Activated CD4-positive, CD25-positive, alpha-beta regulatory T cell (primary cell): ENCODE measurements at places on chromosomes 6 and 20.
A peak's percentile ranks its signal among the peaks of the same experiment; 100 is the strongest.

DNA sequence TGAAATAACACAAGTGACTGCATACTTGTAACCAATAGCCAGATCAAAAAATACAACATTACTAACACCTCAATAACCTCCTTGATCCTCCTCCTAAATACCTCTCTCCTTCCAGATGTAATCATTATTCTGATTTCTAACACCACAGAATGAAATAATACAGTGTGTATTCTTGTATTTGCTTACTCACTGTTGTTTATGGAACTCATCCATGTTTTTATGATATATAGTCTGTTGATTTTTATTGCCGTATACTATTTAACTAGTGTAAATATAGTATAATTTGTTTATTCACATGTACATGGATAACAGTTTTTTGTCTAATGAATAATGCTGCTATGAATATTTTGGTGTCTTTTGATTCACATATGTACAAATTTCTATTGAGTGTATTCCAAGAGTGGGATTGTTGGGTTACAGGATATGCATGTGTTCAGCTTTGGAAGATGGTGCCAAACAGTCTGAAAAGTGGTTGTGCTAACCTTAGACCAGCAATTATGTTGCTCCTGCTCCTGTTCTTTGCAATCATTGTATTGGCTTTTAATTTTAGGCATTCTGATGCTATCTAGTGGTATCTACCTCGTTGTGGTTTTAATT is 11.5 kb downstream of the TTK start:
- DNase-seq, result no peak

DNA sequence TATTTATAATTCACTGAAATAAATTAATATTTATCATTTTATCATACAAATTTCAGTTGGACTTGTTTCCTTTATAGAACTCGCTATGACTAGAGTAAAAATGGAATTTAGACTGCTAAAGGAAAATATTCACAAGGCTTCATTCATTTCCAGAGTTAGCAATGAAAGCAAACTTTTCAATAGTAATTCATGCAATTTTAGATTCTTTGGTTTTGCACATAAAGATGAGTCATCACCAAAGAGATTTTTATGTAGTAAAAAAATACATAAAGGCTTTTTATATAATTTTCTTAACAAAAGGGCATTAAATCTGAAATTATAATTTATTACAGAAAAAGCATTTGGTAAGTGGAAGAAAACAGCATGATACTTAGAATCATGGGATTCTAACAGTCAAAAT is 37.2 kb upstream of the STXBP5 start:
- no peak for DNase-seq

- no peak for DNase-seq
Observed at GRCh38 chr6:164502833-164503232, 806.6 kb downstream of the C6orf118 start.

DNA sequence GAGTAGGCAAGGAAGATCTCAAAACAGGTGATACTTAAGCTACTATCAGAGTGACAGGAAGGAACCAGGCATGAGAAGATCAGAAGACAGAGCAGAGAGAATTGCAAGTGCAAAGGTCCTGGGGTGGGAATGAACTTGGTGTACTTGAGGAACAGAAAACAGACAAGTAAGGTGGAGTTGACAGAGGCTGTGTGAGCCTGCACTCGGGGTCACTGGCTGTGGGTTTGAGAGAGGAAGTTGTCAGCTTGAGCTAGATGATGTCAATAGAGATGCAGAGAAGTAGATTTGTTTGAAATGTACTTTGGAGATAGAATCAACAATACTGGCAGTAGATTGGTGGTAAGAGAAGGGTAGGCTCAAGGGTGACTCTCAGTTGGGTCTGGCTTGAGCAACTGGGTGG is 209.5 kb downstream of the CLIC5 start:
- DNase-seq, result no peak

- peak; percentile 63 for DNase-seq
Observed at GRCh38 chr6:36759148-36759759, 61.6 kb downstream of the RAB44 start.

GRCh38 chr20:19737025-19737424 is 21.0 kb upstream of the RIN2 start:
- no peak for DNase-seq

DNA sequence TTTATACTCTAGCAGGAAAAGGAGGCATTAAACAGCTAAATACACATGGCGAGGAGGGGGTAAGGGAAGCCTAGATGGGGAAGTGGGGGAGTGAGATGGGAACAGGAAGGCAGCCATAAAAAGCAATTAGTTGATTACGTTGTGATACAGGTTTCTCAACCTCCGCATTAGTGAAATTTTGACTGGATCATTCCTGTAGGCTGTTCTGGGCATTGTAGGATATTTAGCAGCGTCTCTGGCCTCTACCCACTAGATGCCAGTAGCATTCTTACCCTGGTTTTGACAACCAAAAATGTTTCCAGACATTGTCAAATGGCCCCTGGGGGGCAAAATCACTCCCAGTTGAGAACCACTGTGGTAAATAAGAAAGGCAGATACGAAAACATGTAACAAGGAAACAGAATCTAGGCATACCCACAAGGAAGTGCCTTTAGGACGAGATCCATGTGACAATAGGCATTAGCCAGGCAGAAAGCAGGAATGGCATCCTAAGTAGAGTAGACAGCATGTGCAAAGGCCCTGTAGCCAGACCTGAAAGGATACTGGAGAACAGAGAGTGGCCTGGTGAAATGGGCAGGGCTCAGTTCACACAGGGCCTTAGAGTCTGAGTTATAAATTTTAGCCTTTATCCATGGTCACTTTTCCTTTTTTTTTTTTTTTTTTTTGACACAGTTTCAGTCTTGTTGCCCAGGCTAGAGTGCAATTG is 25.8 kb upstream of the PTPN1 start:
- DNase-seq, result no peak

DNA sequence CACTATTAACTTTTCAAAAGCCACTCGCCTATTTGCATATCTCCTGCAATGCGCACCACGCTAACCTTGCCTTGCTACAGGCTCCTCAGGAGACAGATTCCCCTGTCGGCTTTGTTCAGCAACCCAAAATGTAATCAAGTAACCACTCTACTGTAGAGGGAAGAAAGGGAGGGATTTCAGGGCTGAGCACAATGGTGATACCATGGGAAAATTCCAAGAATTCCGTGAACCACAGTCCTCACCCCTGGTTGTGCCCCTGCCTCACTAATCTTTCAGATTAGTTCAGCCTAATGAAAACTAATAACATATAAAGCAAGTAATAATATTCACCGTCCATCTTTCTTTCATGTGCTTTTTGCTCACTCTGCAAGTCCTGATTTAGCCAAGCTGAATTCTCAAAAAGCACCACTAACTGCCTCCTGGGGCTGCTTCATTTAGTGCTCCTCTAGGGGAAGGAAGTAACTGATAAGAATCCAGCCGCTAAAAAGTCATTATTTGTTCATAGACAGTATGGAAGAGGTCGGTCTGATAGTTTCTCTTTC is 6.6 kb downstream of the CITED2 start:
- DNase-seq, result no peak

DNA sequence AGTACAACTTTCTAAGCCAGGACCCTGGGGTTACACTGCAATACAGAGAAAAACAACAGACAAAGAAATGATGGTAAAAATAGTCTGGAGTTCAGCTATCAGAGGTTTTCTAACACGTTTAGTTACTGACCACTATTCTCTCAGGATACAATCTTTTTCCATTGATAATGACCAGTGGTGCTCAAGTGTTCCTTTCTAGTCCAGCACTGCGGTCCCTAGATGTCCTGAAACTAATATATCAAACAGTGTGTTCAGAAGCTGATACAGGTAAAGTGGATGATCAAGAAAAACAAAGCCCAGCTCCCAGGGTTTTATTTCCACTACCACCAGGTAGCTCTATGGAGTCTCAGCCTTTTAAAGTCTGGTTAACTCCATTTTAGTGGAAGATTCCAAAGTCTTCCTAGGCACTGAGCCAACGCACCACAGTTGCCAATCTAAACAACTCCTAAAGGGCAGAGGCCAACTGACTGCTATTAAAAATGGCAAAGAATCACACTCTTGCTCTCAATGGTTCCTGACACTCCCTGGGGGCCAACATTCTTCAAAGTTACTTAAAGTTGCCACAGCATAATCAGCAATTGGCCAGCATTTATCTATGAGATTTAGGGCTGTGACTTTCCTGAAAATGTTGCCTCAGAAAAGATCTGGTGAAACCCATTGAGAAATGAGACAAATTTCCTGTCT is 38.2 kb downstream of the DZANK1 start:
- DNase-seq, result no peak

GRCh38 chr6:131393433-131393832 is 179.6 kb upstream of the ARG1 start:
- no peak for DNase-seq

DNA sequence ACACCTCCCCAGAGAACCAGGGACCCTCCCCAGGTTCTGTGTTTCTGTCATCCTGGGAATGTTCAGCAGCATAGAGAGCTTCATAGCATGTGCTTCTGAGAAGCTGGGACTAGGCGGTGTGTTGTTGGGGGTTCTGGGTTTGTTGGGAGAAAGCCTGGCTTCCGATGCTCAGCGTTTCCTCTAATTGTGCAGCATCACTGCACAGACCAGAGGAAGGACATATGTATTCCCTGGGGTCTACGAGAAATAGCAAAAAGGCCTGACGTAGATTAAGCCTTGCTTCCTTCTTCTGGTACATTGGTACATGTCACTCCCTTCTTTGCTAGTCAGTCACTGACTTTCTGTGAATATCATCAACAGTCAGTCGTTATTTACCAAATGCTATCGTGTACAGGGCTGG is 96.9 kb upstream of the SGK1 start:
- DNase-seq, result no peak

GRCh38 chr6:15898693-15899092 is 230.2 kb upstream of the MYLIP start:
- DNase-seq, result no peak

DNA sequence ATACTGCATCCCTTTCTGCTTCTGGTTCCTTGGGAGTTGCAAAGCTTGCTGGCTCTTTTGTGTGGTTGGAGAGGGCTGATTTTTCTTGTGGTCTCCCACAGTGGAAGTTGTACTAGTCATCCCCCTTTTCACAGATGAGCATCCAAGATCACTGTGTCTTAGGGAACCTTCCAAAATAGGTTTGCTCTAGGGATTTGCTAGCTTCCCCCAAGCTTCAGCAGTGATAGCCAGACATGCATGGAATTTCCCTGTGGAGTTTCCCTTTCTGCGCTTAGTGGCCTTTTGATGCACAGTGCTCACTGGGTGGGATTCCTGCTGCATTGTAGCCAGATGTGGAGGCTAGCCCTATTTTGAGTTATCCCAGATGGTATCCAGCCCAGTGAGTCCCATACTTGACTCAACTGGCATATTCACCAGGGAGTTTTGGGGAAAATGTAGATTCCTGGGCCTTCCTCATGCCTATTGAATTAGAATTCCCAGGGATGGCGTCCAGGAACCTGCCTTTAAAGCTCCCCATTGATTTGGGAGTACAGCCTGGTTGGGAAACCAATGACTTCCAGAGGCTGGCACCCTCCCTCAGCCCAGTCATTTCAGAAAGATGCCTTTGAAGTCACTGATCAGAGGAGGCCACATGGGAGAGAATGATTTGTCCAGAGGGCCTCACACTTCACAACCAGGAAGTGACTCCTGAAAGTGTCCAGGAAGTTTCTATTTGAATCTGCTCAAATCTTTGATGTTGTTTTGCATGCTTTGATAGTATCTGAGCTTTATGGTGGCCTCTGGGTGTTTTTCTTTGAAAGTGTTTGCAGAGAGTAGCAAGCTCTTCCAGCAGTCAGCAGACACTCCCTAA is 25.9 kb downstream of the PPARD start:
- DNase-seq, result no peak

GRCh38 chr6:137581019-137581707 is 87.0 kb upstream of the OLIG3 start:
- DNase-seq, result no peak

DNA sequence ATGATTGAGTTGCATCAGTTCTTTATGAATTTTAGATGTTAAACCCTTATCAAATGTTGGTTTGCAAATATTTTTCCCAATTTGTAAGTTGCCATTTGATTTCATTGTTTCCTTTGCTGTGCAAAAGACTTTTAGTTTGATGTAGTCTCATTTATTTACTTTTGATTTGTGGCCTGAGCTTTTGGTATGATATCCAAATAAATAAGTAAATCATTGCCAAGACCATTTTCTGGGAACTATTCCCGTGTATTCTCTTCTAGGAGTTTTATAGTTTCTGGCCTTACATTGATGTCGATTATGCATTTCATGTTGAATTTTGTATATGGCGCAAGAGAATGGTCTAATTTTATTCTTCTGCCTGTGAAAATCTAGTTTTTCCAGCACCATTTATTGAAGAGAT is 13.4 kb downstream of the AIG1 start:
- DNase-seq, result no peak

DNA sequence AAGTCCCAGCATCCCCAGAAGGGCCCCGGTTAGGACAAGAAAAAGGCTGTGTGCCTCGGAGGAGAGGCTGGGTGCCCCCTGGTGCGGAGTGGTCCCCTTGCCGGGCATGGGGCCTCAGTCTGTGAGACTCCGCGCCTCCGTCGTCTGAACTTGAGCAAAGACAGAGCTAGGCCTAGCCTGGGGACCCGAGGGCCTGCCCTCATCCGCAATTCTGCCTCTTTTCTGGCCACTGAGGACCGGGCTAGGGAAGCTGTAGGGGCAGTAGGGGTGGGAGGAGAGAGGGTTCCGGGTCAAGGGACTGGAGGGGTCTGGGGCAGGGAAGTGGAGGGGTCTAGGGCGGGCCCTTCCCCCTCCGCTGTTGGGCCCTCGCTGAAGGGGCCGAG is 550 bp upstream of the HSPA12B start:
- no peak for DNase-seq

GRCh38 chr20:31861135-31861384 is 9.3 kb downstream of the DUSP15 start:
- no peak for DNase-seq

- no peak for DNase-seq
Observed at GRCh38 chr6:106752641-106753040, 123.3 kb downstream of the QRSL1 start.

- no peak for DNase-seq
Observed at GRCh38 chr6:47424436-47424836, 53.2 kb upstream of the CD2AP start.

DNA sequence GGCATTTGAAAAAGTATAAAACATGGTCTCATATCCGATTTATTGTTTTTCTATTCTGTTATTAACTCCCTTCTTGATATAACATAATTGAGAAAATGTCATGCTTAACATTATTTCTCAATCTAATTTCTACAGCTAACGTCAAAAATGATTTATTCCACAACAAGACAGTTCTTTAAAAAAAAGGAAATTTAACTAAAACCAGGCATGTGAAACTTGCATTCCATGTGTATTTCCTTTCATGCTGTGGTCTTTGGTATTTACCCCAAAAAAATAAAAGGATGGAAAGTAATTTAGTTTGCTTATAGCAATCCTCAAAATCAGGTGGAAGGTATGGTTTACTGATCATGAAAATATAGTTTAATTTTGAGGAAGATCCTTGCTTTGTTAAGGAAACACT is 142.8 kb downstream of the COL21A1 start:
- DNase-seq, result no peak

- DNase-seq, result no peak
Observed at GRCh38 chr20:12413116-12413515, 495.4 kb downstream of the BTBD3 start.

DNA sequence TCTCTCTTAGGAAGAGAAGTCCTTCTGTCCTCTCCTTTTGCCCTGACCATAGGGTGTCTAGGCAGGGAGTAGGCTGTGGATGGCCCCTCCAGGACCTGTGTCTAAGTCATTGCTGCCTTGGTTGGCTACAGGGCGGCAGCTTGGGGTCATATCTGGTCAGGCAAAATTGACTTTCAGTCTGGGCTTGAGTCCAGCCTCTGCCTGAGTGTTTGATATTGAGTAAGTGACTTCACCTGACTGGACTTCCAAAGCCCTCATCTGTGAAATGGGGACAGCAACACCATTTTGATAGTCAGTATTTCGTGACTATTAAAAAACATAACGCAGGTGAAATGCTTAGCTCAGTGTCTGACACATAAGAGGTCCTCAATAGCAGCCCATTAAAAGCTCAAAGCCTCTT is 4.6 kb downstream of the TGM3 start:
- DNase-seq, result no peak
